ENCODE measurements at places on chromosomes 16 and 17.

- DNase-seq, result no peak
Measured at GRCh38 chr17:39648616-39649366, 11.8 kb downstream of the STARD3 start.

- DNase-seq, result no peak
Measured at GRCh38 chr17:67671493-67671892, 46.2 kb upstream of the NOL11 start.

GRCh38 chr17:57459286-57459915 lies 203.1 kb downstream of the MSI2 start:
- no peak for DNase-seq

DNA sequence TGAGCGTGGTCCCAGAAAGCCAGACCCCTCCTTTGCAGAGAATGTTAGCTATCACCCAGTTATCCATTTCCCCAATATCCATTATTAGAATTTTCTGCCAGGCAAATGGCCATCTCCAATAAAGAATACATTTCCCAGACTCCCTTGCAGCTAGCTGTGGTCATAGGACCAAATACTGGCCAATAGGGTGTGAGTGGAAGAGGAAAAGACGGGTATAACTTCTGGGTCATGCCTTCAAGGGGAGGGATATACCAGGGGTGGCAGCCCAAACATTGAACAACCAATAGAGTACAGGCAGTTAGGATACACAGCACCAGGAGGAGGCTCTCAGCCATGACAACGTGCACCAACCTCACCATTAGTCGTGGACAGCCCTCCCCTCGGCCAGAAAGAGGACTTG lies 26.1 kb upstream of the FOXF1 start:
- no peak for DNase-seq

Measured in stimulated activated CD8-positive, alpha-beta memory T cell treated with anti-CD3 and anti-CD28 coated beads, Interleukin-4, amount 100 ng/mL, for 4 hours (primary cell).